ENCODE measurements at places on chromosomes 4 and X.

- no peak for DNase-seq
These were observed 265.0 kb upstream of the SLITRK2 start for GRCh38 chrX:145552643-145553042.

DNA sequence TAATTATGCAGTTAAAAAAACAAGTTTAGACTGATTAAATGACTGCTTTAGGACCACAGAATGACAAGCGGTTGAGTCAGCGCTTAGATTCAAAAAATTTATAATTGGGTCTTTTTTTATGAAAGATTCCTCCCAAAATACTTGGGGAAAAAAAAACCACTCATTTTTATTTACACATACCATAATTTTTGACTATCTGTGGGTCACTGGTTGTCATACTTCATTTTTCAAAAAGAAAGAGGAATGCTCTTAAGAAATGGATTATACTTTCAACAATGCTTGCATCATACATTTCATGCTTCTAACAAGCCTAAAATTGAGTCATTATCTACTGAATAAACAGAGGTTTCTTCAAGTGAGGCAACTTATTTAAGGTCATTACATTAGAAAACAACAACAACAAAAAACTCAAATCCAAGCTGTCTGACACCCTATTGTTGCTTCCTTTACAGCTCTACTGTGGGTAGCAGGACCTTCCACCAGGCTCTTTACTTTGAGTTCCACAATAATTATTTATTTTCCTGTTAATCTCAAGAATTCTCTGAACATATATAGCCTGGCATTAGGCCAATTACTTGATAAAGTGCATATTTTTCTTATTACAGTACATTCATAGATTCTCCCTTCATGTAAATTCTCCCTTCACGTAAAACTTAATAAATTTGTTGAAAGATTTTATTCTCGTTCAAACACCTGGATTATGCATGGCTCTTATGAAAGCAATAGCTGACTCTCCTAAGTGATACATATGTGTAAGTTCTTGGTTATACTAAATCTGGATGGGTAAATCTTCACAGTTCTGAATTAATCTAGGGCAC lies 445.5 kb downstream of the PCDH10 start:
- no peak for DNase-seq

GRCh38 chr4:65943076-65943475 lies 272.8 kb upstream of the EPHA5 start:
- DNase-seq, result no peak

- no peak for DNase-seq
These were observed 49.7 kb downstream of the RBM47 start for GRCh38 chr4:40579983-40580382.

DNA sequence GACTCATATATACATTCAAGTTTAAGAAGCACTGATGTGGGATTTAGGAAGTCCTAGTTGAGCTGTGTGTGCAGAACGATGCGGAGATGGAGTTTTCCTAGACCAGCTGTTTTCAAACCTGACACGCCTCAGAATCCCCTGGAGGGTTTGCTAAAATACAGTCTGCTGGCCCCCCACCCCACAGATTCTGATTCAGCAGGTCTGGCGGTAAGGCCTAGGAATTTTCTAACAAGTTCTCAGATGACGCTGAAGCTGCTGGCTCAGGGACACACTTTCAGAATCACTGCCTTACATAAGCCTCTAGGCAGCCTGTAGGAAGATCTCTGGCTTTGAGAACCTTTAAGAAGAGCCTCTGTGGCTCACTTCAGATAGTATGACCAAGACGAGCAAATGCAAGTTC lies 73.1 kb downstream of the PHEX start:
- no peak for DNase-seq
